ENCODE measurements at places on chromosomes 4 and X.

DNA sequence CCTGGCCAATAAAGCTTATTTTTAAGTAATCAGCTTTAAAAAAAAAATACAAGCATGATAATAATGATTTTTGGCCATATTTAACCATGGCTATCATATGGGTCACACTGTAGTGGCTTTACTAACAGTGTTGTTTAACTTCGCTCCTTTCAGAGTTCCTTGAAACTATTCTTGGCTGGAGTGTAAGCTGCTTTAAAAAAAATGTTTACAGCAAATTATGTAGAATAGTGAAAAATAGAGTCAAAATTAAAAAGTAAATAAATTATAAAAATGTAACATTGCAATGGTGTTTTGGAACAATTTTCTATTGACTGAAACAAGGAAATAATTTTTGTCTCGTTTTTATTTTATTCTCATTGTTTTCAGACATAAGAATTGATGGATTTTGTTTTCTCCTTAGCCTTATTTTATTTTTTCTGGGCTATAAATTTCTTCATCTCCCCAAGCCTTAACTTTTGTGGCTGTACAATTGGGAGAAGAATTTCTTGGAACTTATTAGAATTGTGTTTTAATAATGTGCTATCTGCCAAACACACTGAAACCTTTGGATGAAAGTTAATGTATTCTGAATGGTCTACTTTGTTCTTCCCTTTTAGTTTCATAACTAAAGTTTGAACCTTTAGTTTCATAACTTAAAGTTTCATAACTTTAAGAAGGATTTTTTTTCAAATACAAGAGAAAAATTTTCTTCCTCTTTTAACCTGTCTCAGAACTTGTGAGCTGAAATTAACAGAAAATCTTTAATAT lies 182.0 kb downstream of the ARHGAP24 start:
- peak; percentile 21 for DNase-seq

- DNase-seq: no peak
These were observed 18.9 kb upstream of the SMIM10 start for GRCh38 chrX:134971926-134972325.

GRCh38 chr4:57219431-57219830 lies 109.2 kb upstream of the IGFBP7 start:
- no peak for DNase-seq

GRCh38 chr4:83217721-83218522 lies 66.7 kb downstream of the COQ2 start:
- peak; percentile 6 for DNase-seq

- no peak for DNase-seq
These were observed 85.7 kb upstream of the HPRT1 start for GRCh38 chrX:134374294-134374693.

DNA sequence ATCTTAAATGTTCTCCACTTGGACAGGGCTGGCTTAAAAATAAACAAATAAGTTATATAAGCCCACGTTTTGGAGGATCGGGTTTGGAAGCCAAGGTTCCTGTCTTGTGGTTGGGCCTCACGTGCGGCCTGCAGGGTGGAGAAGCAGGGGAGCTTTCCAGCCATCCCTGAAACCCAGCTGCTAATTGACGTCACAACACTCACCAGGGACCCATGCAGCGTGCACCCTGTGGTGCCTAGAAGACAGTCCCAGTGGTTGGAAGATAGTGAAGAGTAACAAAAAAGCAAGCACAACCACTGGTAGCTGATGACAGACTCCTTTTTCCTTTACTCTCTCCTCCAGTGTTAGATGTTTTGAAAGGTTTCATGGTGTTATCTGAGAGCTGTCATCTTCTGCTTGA lies 142.0 kb upstream of the RBPJ start:
- DNase-seq: peak; percentile 64

DNA sequence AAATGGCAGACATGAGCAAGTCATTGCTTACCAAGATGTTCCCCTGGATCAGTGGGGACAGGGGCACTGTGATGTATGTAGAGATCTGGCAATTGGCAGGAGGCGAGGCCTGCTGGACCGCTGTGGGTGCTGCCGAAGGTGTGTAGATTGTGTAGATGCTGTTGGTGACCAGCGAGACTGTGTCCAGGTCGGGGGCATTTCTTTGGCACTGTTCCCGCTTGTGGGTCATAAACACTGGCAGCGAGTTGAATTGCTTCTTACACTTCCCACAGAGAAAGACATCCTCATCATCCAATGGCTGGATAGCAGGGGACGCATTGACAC lies 52.7 kb downstream of the CFAP299 start:
- DNase-seq: no peak

DNA sequence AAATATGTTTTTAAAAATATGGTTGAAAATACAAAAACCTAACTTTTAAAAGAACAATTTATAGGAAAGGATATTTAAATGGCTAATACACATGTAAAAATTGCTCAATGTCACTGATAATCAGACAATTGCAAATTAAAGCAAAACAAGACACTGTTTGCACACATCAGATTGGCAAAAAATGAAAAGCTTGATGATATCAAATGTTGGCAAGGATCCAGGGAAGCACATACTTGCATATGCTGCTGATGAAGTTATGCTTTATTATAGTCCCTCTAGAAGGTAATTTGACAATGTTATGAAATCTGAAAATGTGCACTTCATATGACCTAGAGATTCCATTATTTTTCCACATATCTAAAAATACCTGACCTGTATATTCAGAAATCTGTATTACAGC lies 45.7 kb upstream of the EPGN start:
- peak; percentile 2 for DNase-seq

- no peak for DNase-seq
These were observed 9.9 kb upstream of the GABRE start for GRCh38 chrX:151984328-151984727.

DNA sequence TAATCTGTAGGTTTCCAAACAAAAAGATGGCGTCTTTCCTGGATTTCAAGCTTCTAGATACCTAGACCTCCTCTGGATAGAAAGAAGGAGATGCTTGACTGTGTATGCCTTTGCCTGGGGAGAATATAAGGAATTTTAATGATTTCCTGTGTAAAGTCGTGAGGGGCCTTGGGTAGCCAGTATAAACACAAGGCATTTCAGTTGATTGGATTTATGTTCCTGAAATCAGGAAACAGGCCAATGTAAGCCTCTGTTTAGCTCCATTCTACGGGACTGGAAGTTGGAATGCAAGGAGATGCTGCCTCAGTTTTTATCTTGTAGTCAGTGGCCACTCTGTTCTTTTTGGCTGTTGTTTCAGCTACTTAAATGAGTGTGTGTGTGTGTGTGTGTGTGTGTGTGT lies 137.2 kb downstream of the GUCY2F start:
- no peak for DNase-seq

DNA sequence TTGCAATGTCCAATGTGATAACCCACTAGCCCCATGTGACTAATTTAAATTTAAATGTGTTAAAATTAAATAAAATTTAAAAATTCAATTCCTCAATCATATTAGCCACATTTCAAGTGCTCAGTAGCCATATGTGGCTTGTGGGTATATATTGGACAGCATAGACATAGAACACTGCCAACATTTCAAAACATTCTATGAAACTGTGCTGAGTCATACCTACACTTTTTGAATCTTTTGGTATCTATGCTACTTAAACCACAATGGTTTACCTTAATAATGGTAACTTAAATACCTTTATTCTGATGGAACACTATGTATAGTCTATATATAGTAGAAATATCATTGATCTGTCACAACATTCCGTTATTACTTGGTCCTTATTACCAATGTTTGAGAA lies 223.4 kb upstream of the ATOH1 start:
- no peak for DNase-seq

- DNase-seq: no peak
These were observed 575.5 kb downstream of the GBA3 start for GRCh38 chr4:23268072-23268771.

GRCh38 chr4:107115185-107115847 lies 79.2 kb upstream of the DKK2 start:
- DNase-seq: no peak

- no peak for DNase-seq
These were observed 470.4 kb upstream of the GALNT7 start for GRCh38 chr4:172698256-172698655.

DNA sequence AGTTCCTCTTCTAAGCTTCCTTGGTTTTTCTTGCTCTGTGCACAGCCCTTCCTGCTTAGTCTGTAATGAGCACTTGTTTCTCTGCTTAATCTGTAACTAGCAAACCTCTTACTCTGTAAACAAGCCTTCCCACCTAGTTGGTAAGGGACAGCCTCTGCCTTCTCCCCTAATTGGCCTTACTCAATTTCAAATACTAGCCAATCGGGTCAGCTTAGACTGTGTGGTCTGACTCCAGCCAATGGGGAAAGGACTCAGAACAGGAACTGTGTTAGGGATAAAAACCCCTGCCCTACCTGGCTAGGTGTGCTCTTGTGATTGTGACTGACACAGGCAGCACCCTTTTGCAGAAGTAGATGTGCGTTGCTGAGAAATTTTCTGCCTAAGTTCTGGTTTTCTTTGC lies 136.5 kb upstream of the AADAT start:
- DNase-seq: no peak

- DNase-seq: peak; percentile 25
These were observed 124.2 kb upstream of the MBNL3 start for GRCh38 chrX:132612821-132613564.

DNA sequence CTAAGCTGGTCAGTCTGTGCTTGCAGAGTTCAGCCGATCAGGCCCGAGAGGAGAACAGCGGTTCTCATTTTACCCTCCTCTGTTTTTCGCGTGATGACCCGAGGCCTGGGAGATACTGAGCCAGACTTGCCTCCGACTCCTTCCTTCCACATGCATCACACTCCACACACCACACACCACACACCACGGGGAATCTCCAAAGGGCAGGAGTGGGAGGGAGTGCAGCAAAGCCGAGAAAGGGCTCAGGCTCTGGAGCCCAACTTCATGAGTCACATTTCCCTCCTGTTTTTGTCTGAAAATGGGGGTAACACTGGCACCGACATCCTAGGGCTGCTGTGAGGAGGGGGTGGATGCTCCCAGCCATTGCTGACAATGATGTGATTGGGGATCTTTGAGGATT lies 38.9 kb downstream of the TKTL1 start:
- no peak for DNase-seq

- DNase-seq: no peak
These were observed 28.3 kb upstream of the PGRMC2 start for GRCh38 chr4:128315756-128316520.

DNA sequence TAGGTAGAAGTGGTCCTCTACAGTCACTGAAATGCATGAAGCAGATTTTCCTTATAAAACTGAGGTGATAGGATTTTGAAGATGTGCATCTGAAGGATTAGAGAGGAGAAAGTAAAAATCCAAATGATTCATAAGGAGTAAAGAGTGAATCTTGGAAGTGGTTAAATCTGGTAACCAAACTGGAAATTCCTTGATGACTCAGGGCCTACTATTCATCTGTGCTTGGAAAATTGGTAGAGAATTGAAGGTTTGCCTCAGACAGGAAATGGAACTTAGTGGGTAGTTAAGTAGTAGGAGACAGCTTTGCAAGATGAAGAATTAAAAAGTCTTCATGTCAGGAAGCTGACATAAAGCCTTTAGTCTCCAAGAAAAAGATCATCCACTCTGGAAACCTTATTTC lies 368.9 kb upstream of the CTSO start:
- DNase-seq: no peak

- peak; percentile 55 for DNase-seq
These were observed 885 bp downstream of the CCDC110 start for GRCh38 chr4:185470501-185471195.

GRCh38 chr4:108828620-108829019 lies 65.8 kb upstream of the ETNPPL start:
- no peak for DNase-seq

- no peak for DNase-seq
These were observed 204.3 kb downstream of the SHROOM3 start for GRCh38 chr4:76639288-76639687.

Measured in muscle of arm (tissue), 14 donors.